Mesenteric fat pad (tissue), 1 donor: ENCODE measurements at places on chromosomes 7 and 10.
A peak's percentile ranks its signal among the peaks of the same experiment; 100 is the strongest.

GRCh38 chr7:491292-491957, 28.2 kb downstream of the PDGFA start:
- DNase-seq, result peak; percentile 88

DNA sequence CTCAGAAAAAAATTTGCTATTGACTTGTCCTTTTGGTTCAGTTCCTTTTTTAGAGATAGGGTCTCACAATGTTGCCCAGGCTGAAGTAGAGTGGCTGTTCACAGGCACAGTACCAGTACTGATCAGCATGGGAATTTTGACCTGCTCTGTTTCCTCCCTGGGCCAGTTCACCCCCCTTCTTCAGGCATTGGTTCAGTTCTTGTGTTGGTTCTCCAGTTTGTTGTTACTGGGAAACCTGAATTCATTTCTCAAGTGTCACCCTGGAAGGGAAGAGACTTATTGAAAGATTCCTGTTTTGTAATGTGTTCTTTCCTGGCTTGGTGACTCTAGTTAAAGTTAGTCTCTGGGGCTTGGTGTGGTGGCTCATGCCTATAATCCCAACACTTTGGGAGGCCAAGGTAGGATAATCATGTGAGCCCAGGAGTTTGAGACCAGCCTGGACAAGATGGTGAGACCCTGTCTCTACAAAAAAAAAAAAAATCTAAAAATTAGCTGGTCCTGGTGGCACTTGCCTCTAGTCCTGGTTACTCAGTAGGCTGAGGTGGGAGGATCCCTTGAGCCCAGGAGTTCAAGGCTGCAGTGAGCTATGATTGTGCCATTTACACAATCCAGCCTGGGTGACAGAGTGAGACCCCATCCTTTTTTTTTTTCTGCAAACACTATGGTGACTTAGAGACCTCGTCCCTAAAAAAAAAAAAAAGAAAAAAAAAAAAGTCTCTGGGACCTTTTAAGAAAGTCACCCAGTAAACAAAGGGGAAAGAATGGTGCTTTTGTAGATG, 52.7 kb downstream of the CNNM2 start:
- no peak for DNase-seq

DNA sequence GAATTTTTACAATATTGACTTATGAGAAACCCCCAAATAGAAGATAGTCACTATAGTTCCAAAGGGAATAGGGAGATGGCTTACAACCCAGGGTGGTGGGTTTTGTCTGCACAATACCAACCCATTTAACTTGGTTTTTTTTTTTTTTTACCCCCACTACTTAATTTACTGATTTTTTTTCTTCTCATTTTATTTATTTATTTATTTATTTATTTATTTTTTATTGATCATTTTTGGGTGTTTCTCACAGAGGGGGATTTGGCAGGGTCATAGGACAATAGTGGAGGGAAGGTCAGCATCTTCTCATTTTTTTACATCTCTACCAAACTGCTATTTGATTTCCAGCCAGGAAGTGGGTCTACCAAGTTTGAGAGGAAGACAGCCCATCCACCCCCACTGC, 77.9 kb downstream of the FAM204A start:
- DNase-seq, result no peak

DNA sequence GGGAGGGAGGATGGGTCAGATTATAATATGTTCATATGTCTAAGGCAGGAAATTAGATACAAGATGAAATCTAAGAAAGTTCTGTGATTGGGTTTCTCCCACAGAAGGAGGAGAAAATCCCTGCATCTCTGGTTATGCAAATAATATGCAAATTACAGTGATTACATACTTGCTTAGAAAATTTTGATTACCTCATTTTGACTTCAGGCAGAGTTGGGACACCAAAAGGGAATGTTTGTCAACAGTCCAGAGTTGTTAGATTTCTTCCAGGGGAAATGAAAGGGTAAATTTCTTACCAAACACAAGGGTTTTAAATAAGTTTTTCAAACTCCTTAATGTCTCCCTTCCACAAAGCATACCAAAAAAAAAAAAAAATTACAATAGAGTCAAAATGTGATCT, 101.4 kb upstream of the STEAP1B start:
- no peak for DNase-seq

DNA sequence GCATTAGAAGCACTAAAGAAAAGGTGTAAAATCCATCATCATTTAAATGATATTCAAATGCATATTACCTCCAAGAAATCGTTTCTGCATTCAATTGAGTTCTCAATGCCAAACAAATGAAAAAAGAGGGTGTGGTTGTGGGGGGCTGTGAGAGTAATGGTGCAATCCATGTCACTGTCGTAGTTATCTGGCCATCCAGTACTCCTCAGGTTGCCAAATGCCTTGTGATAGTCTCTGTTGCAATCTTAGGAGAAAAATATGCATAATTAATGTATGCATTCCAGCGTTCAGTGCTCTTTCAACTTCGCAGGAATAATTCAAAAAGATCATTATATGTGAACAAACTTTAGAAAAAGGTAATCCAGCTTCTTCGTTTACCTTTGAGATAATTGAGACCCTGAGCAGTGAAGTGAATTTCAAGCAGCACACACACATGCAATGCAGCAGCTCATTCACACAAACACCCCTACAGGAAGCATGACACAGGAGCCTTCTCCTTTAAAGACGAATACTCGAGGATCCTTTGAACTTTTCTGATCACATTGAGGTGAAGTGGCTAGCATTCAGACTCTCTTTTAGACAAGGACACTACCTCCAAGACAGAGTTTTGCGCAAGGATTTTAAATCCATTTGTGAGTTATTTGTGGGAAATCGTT, 73.4 kb downstream of the OR13A1 start:
- no peak for DNase-seq

- DNase-seq, result no peak
Observed at GRCh38 chr10:33073641-33074415, 115.8 kb upstream of the ITGB1 start.

- no peak for DNase-seq
Observed at GRCh38 chr7:12635830-12636229, 51.6 kb upstream of the ARL4A start.

- no peak for DNase-seq
Observed at GRCh38 chr7:37405603-37406122, 43.0 kb downstream of the ELMO1 start.

- no peak for DNase-seq
Observed at GRCh38 chr10:97087296-97087695, 98.5 kb downstream of the SLIT1 start.

DNA sequence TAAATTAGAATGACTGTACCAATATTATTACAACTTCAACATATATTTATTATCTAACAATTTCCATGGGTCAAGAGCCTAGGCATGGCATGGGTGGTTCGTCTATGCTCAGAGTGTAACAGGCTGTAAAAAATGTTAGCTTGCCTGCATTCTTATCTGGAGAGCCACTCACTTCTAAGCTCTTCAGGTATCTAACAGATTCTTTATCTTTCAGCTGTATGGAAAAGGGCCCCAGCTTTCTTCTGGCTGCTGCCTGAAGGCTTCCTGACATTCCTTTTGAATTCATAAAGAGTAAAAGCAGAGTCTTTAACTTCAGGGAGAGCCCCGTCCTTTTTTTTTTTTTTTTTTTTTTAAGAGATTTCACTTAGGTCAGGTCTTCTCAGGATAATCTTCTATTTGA, 648.8 kb downstream of the NXPH1 start:
- DNase-seq, result no peak

GRCh38 chr10:70212879-70213278, 20.4 kb downstream of the PPA1 start:
- DNase-seq, result no peak

GRCh38 chr7:123637203-123637602, 18.5 kb upstream of the LMOD2 start:
- DNase-seq, result no peak

- peak; percentile 90 for DNase-seq
Observed at GRCh38 chr10:31318382-31318853, 598 bp upstream of the ZEB1 start.

DNA sequence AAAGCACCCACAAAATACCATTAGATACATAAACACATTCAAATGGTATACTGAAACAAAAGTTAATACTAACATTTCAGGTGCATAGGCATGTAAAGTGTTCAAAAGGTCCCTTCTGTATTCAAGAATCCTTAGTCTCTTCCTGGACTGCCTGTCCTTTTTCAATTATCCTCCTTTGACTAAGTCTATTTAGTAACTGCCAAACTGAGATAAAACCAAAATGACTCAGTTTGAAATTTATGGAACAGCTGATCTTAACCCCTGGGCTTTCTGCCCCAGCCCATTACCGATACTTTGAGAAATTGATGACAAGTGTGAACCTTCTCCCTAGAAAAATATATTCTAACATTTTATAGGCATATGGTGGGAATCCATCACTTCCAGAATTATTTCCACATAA, 5.4 kb downstream of the EPC1 start:
- no peak for DNase-seq

DNA sequence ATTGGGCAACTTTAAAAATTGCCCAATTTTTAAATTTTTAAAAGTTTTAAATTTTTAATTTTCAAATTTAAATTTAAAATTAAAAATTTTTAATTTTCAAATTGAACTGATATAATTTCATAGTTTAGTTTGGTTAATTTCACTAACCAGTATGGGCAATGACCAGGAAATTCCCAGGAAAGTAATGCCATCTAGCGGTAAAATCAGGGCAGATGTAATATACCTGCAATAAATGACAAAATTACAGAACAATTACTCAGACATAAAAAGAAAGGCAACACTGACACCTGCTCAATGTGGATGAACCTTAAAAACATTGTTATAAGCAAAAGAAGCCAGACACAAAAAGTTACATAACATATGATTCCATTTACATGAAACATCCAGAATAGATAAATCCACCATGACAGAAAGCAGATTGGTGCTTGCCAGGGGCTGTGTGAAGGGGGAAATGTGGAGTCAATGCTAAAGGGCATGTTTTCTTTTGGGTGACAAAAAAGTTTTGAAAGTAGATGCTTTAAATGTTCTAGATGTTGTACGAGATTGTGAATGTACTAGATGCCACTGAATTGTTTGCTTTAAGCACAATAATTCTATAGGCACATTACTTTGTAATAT, 28.6 kb upstream of the SLC16A12 start:
- DNase-seq, result no peak

- DNase-seq, result no peak
Observed at GRCh38 chr10:114869520-114869892, 47.9 kb downstream of the FHIP2A start.
